ENCODE measurements at places on chromosomes 2 and 18. TPM values are rescaled to one million over a fixed set of nuclear protein-coding genes. Genes with fewer than 3 reads are reported as not detected.

The HOXD10 gene
- total RNA-seq: 6.8 TPM

The SULT1C4 gene
- total RNA-seq: not detected

The RGPD8 gene
- 2.5 TPM for total RNA-seq

The MEMO1 gene
- 89.9 TPM for total RNA-seq

The AMER3 gene
- not detected for total RNA-seq

The KLHL29 gene
- 3.7 TPM for total RNA-seq

Measured in A549 treated with CORT108297 at 1 μM for 4 hours (cell line).